ENCODE measurements at places on chromosomes 6 and 20.

GRCh38 chr6:43243664-43244321 is 512 bp downstream of the TTBK1 start:
- no peak for DNase-seq

DNA sequence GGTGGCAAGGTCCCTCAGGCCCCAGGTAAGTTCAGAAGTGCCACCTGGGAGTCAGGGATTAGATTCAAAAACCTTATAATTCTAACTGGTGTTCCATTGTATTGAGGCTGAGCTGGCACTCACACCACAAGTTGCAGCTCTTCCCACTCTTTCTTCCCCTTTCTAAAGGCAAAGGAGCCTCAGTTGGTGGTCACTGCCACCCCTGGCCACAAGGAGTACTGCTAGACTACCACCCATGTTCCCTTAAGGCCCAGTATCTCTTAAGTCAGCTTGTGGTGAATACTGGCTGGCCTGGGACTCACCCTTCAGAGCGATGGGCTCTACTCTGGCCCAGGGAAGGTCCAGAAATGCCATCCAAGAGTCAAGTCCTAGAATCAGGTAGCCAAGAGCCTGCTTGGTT is 421.1 kb upstream of the KHDRBS2 start:
- DNase-seq = no peak

DNA sequence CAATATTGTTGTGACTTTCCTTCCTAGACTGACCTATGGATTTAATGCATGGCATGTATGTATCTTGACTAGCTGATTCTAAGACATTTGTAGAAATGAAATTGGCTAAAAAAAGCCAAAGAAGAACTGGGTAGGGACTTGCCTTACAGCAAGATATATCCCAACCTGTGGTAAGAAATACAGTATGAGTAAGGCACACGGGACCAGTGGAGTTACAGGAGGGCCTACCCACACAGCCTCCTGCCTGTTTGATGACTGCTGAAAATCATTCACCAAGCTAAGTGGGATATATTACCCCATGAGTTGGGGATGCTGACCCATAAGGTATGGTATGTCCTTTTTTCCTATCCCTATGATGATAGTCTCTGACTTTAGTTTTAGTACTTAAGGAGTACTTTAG is 112.2 kb downstream of the INSM1 start:
- no peak for DNase-seq

DNA sequence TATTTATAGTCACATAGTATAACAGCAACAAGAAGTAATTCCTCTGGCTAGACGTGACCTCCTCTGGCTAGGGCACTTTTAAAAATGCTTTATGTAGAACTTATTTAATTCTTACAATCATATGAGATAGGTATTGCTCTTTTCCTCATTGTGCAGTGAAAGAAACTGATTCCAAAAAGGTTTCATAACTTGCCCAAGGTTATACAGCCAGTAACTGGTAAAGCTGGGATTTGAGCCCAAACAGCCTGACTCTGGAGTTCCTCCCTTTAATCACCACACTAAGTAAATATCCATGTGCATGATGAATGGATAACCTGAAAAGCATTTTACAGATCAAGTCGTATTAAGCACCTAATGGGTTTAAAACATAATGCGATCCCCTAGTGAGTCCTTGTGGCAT is 214.6 kb downstream of the PRL start:
- peak; percentile 50 for DNase-seq

DNA sequence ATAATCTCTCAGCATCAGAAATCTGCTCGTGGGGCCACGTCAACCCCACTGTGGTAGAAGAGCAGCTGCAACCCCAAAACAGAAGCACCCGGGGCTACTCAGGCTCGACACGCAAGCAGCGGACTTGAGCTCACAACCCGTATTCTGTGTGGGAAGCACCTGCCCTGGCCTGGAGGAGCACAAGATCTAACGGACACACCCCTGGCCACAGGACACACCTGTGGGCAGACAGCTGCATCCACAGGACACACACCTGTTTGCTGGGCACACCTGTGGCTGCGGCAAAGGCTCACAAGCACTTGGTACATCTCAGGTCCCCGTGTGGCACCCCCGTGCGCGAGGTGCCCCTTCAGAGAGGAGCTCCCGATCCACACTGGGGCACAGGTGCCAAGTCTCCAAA is 36.5 kb downstream of the ZBTB46 start:
- DNase-seq = no peak

- DNase-seq = no peak
These were observed 1.2 kb downstream of the SLC13A3 start for GRCh38 chr20:46649965-46650542.

DNA sequence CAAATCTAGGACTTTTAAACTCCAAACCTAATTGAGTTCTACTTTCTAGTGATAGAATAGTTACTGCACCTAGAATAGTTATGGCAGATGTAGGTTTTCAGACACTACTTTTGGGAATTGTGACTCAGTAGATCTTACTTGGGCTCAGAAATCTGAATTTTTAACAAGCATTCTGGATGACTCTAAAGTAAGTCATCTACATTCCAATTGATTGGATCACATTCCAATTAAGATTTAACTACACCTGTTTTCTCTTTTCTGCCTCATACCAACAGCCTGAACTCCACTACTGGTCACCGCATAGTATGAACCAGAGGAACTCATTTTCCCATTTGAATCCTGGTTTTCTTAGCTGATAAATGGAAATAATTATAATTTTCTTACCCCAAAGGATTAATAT is 49.5 kb upstream of the TFAP2D start:
- DNase-seq = no peak

- DNase-seq = no peak
These were observed at the start of gene MTCL3 for GRCh38 chr6:127518710-127519468. Gene MTCL3 (minus strand): TSS chr6:127519335.

- no peak for DNase-seq
These were observed 1.4 kb downstream of the CDK5RAP1 start for GRCh38 chr20:33399924-33400323.

GRCh38 chr6:142823256-142823902 is 121.6 kb downstream of the HIVEP2 start:
- no peak for DNase-seq

GRCh38 chr6:150025201-150025917 is at the start of gene RAET1L:
Gene RAET1L (minus strand): TSS chr6:150025532. CDS start chr6:150025471, 61 bp downstream.
- DNase-seq = peak; percentile 63

GRCh38 chr20:53917145-53918019 is 153.0 kb downstream of the BCAS1 start:
- no peak for DNase-seq

GRCh38 chr6:154187714-154188113 is 148.7 kb downstream of the OPRM1 start:
- no peak for DNase-seq

DNA sequence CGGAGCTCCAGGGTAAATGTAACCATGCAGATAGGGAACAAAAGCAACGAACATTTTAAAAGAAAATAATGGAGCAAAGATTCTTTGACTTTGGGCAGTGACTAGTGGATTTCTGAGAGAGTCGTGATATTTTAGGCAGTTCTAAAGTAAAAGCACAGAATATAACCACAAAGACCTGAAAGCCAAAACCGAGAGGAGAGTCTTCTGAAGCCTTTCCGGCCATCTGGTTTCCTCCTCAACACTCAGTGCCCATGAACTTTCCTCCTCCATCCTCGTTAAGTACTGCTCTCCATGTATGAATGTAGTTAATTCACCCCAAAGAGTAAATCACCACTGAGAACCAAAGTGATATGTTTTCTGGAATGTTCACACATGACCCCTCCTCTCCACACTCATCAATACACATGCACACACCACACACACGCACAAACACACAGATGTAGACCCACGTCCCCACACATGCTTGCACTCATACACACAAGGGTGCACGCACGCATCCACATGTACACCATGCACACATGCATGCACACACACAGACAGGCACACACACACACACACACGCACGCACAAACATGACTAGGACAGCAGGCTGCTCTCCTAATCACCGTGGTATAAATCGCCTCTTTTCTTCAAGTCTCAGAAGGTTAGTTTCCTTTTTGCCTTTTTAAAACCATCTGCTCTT is 109.5 kb downstream of the MYLK4 start:
- no peak for DNase-seq

- no peak for DNase-seq
These were observed 22.7 kb downstream of the TFEB start for GRCh38 chr6:41712651-41713103.

DNA sequence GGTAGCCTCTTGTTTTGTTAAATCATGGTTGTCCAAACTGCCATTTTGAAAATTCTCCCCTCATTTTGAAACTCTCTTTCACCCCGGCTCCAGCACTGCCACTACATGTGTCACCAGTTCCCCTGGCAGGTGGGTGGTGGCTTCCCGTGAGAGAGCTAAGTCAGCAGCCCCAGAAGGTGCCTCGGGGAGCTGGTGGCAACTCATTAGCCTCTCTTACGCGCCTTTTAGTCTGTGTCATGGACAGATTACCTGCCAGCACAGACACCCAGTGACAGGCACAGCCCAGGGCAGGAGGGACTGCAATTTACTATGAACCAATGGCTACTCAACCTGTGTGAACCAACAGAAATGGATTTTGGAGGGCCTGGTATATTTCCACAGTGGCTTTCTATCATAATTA is 147.1 kb upstream of the SASH1 start:
- DNase-seq = no peak

GRCh38 chr6:74658391-74658790 is 547.5 kb downstream of the COL12A1 start:
- DNase-seq = no peak

DNA sequence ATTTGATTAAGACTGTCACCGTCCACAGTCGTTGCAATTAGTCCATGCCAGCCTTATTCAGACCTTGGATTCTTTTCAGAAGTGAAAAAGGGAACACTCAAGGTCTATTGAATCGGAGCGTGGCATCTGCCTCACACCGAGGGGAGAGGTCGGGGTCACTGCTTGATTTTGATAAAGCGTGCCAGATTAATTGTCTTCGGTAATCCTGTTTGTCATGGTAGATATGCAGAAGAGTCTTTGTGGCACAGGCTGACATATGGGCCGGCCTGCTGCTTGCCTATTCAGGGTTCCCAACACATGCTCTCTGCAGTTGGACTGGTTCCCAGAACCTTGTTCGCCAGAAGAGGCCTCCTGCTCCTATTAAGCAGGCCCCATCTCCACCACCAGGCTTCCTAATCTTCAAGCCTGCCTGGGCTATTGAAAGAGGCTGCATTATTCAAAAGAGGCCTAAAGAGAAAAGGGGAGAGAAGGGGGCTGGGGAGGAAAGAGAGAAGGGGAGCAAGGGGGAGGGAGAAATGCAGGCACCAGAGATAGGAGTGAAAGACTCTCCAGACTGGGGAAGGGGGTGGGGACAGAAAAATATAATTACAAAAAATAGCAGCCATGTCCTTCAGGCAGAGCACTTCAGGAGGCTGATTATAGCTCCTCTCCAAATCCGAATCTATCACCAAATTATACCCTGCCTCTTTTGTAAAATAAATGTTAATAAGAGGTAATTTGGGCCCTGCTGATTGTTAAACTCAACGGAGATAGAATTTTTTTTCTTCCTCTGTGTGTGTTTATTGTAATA is 611.3 kb downstream of the HDGFL1 start:
- peak; percentile 58 for DNase-seq

DNA sequence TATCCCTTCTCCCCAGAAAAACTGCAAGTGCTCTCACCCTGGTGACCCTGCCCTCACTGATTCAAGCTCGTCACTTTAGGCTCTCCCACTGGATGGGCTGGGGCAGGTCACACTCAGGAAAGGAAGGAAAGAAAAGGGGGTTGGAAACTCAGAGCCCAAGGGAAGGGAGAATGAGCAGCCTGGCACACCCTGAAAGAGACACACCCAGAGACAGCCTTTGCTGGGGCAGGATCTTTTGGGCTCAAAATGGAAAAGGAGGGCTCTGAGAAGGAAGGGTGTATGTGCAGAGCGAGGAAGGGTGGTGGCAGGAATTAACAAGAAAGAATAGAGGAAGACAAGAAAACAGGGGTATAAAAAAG is 2.5 kb downstream of the PPP1R18 start:
- no peak for DNase-seq

DNA sequence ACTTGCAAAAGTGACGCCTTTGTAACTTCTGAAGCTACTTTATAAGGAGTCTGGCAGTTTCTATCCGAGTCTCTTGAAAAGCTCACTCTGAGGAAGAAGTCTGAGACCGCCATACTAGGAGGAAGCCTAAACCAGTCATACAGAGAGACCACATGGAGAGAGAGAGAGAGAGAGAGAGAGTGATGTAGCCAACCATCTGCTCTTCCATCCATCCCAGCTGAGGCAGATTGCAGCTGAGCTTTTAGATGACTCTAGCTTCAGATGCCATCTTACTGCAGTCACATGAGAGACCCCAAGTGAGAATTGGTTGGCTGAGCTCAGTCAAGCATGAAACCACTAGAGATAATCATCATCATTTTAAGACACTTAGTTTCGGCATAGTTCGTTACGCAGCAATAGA is 15.0 kb upstream of the DTNBP1 start:
- DNase-seq = no peak

- DNase-seq = no peak
These were observed 89.6 kb downstream of the RIPOR3 start for GRCh38 chr20:50601511-50602431.

- no peak for DNase-seq
These were observed 9.7 kb upstream of the EDN1 start for GRCh38 chr6:12280458-12280857.

DNA sequence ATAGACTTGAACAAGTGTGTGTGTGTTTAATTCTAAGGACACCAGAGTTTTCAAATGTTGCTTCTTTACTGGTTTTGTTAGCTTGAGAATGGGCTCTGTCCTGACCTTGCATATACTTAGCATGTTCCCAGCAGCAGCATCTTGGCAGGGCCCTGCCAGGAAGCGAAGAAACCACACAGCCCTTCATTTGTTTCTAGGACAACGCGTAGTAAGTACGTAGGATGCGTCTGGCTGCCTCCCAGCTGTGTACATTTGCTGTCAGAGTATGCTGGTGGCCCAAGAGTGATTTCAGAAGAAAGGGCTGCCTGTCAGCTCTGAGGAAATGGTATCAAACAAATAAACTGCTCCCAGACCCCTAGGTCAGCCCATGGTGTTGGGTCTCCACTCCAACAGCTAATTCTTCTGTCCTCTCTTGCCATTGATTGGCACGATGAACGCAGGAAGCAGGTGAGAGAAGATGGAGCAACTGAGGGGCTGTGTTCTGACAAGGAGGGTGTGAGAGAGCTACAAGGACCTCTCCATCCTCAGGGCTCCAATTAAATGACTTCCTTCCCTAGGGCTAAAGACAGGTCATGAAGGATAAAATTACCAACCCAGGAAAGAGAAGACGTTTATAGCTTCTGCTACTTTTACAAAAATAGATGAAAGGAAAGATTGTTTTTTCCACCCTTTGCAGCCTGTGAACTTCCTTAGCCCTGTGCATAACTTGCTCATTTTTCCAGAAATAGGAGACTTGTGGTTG is 55.9 kb upstream of the HDDC2 start:
- DNase-seq = no peak

DNA sequence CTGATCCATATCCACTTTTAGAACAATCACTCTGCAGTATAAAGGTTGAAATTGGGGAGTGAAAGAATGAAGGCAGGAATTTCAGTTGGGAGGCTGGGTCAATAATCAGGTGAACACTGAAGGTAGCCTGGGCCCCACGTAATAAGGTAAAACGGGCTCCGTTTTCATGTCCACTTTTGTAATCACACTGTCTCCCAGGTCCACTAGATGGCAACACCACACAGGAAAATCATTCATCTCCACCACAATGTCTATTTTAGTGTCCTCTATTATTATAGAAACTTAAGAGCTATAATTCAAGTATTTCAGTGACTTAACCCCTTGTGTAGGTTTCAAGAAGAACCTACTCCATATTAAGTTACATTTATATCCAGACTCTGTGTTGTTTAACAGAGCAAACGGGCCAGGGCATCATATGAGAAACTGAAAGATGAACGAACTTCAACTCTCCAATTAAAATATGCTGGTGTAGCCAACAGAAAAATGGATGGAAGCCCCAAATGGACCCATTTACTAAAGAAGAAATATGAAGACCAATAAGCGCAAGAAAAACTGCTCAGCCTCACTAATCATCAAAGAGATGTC is 45.9 kb upstream of the MC3R start:
- no peak for DNase-seq
